SK-MEL-5 (cell line): ENCODE measurements at places on chromosomes 6 and 20. TPM values are rescaled to one million over a fixed set of nuclear protein-coding genes. Genes with fewer than 3 reads are reported as not detected.

The TFAP2D gene
- not detected in 2 replicates for total RNA-seq

The GPSM3 gene
- total RNA-seq: 3.3 and 5.4 TPM in 2 replicates

The CCN2 gene
- 1.8 and 3.1 TPM in 2 replicates for total RNA-seq

The PET117 gene
- 47.9 and 50.6 TPM in 2 replicates for total RNA-seq

The DLL1 gene
- total RNA-seq: 0.13 and 0.35 TPM in 2 replicates

The TGIF2 gene
- 13.8 and 16.2 TPM in 2 replicates for total RNA-seq

The CRISP3 gene
- total RNA-seq: not detected in 2 replicates

The PCK1 gene
- 0.32 TPM in 1 of 2 replicates, not detected in the other for total RNA-seq

The NRSN2 gene
- total RNA-seq: 38.2 and 41.8 TPM in 2 replicates

The C6orf58 gene
- not detected in 2 replicates for total RNA-seq

The FAM162B gene
- total RNA-seq: not detected in 2 replicates

The SLC35D3 gene
- total RNA-seq: not detected in 2 replicates

The GLP1R gene
- not detected in 2 replicates for total RNA-seq

The BHLHE23 gene
- total RNA-seq: not detected in 2 replicates

The ZSCAN16 gene
- total RNA-seq: 1.7 and 2.1 TPM in 2 replicates

The RNF217 gene
- 11.0 and 13.0 TPM in 2 replicates for total RNA-seq

The BTN1A1 gene
- total RNA-seq: not detected in 2 replicates

The GJA10 gene
- total RNA-seq: not detected in 2 replicates

The RGS17 gene
- total RNA-seq: 1.1 and 1.2 TPM in 2 replicates

The FUT9 gene
- total RNA-seq: not detected in 2 replicates

The LIN28B gene
- 0.13 and 0.19 TPM in 2 replicates for total RNA-seq

The TMC2 gene
- not detected in 2 replicates for total RNA-seq

The BACH2 gene
- total RNA-seq: 0.77 and 0.88 TPM in 2 replicates
